Cardiac muscle cell (in vitro differentiated cells and primary cell): ENCODE measurements at places on chromosomes 4 and X. TPM values are rescaled to one million over a fixed set of nuclear protein-coding genes. Genes with fewer than 3 reads are reported as not detected.

The OCIAD2 gene
- 87.3 and 88.0 TPM in 2 replicates for polyA plus RNA-seq

The CCNA2 gene
- polyA plus RNA-seq, result 16.0 and 111 TPM in 2 replicates

The SLIT2 gene
- 49.9 and 62.5 TPM in 2 replicates for polyA plus RNA-seq

The CCDC110 gene
- polyA plus RNA-seq, result 1.8 TPM in 1 of 2 replicates, not detected in the other
